NCI-H69 (cell line): ENCODE measurements at places on chromosomes 2 and 18.

- no peak for DNase-seq
Observed at GRCh38 chr2:194566907-194567660, 1089.9 kb upstream of the SLC39A10 start.

DNA sequence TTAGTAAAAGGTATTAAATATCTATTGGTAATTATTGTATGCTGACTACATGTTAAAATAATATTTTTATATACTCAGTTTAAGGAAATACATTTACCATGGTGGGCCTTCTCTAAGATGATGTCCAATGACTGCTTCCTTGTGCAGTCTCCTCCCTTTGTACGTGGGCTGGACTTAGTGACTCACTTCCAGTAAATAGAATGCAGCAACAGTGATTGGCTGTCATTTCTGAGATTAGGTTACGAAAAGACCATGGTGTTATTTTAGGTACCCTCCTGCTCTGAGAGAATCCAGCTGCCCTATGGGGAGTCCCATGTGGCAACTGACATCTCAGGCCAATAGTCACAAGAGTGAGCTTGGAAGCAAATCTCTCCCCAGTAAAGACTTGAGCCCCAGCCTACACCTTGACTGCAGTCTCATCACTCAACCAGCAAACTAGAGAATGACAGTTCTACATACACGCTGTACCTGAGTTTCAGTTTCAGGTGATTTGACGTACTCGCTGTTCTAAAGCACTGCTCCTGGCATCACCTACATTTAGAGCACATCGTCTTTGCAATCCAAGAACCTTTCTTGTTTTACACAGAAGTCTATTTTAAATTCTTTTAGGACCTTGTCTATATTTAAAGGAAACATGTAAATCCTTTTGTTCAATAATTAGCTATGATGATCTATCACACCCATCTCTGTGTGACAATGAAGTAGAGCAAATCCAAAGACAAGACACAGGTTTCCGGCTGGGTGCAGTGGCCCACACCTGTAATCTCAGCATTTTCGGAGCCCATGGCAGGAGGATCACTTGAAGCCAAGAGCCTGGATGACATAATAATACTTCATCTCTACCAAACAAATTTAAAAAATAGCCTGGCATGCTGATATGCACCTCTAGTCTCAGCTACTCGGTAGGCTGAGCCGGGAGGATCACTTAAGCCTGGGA lies 87.2 kb downstream of the COBLL1 start:
- DNase-seq = no peak

GRCh38 chr18:5173646-5174045 lies 23.4 kb downstream of the AKAIN1 start:
- no peak for DNase-seq

- peak; percentile 7 for DNase-seq
Observed at GRCh38 chr2:12931186-12931844, 214.6 kb downstream of the TRIB2 start.

DNA sequence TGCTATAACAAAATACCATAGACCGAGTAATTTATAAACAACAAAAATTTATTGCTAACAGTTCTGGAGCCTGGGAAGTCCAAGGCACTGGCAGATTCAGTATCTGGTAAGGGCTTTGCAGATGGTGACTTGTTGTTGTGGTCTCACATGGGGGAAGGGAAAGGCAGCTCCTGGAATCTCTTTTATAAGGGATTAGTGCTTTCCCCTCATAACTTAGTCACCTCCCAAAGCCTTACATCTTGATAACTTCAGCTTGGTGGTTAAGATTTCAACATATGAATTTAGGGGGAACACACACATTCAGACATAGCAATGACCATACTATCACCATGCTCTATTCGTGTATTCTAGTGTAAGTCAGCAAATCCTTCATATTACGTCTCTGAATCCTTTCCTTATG lies 447.6 kb upstream of the TCF4 start:
- no peak for DNase-seq

DNA sequence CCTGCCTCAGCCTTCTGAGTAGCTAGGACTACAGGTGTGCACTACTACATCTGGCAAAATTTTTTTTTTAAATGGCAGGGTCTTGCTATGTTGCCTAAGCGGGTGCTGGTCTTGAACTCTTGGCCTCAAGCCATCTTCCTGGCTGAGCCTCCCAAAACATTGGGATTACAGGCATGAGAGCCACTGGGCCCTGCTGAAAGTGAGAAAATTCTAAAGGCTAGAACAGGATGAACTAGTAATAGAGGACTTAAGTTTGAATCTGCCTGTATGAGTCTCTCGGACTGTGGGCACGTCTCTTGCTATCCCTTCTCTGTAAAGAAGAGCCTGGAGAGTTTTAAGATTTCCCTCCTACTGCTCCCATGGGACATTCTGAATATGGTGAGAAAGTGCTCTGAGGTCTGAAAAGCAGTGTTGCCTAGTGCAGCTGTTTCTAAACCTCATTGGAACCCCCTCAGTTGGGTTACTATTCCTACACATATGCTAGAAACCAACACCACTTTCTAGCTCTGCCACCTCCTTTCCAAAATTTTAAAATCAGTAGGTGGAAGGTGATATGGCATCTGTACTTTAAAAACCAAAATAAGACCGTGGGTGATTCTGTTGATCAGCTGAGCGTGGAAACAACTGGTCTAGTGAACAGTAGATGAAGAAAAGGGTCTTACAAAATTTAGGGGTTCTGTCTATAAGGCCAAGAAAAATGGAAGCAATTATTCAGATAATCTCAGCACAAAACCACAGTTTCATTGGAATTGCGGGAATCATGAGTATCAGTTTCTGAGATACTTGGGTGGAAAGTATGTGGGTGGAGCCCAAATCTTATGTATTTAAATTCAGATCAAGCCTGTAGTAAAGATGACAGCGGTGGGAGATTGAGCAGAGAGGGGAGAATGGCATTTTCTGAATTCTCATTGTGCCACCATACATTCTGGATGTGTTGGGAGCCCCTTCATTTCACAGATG lies 259.8 kb upstream of the CXCR4 start:
- peak; percentile 17 for DNase-seq

DNA sequence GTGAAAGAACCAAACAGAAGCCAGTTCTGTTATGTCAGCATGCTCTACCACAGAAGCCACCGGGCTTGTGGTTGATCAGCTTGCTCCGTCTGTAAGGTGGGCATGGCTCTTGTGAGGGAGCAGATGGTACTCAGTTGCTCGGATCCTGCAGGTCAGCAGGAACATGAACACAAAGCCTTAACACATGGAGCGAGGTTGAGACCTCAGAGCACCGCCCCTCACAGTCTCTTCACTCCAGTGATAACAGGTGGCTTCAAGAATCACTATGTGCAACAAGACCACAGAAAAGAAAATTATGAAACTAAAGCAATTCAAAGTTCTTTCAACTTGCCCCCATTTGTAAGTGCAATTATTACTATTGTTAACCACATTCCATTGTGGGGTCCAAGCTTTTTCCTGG lies 72.1 kb downstream of the OSBPL6 start:
- no peak for DNase-seq

DNA sequence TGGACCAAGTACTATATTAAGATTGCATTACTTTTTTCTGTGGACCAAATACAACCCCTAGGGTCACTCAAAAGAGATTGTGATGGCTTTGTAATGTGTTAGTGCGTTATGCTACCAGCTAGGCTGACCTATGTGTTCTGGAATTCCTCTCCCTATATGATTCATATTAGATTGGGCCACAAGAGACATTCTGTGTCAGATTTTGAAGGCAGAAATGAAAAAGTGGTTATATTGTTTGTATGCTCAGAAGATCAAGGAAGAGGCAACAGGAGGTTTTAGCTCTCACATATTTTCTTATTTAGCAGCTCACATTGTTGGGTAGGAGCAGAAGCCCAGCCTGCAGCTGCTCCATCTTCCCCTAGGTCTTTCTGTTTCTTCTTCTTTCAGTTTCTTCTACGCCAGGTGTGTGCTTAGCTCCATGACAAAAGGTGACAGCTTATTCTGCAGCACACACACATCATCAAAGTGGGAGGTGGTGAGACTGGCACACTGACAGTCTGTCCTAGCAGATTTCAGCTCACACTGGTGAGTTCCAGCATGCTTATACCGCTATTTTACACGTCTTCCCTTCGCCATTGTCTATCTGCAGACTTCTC lies 156.8 kb upstream of the UBE2E3 start:
- DNase-seq = no peak

DNA sequence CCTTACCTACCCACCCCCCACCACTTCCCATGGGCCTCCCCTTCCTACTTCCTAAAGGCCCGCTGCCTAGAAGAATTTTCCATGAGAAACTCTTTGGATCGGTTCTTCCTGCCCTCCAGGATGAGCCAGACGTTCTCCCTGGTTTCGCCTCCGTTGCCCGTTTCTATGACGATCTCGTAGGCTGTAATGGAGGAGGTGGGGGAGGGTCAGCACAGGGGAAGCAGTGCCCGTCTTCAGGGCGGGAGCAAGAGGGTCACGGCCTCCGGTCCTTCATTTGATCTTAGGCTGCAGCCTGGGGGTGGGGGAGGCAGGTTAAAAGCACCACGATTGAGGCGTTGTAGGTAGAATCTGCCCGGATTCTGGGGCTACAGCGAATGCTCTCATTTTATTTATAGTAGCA lies 172.0 kb downstream of the LOXHD1 start:
- DNase-seq = no peak

DNA sequence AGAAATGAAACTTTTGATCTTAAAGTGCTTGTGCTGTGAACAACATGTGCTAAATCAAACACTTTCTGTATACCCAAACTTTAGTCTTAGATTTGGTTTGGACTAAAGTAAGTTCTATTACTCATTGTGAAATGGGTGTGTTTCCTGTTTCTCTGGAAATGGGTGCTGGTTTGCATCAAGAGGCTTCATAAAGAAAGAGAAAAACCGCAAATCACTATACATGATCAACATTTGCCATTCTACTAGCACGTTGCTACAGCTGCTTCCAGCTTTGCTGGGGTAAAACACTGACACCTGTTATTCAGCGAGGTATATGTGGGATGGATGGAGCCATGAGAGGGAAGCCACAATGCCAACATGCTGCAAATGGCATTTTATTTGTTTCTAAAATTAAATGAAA lies 547.0 kb upstream of the ACVR2A start:
- DNase-seq = no peak

- DNase-seq = peak; percentile 67
Observed at GRCh38 chr2:3450385-3451010, 68.8 kb downstream of the ADI1 start.
